ENCODE measurements at places on chromosomes 11 and 22.

DNA sequence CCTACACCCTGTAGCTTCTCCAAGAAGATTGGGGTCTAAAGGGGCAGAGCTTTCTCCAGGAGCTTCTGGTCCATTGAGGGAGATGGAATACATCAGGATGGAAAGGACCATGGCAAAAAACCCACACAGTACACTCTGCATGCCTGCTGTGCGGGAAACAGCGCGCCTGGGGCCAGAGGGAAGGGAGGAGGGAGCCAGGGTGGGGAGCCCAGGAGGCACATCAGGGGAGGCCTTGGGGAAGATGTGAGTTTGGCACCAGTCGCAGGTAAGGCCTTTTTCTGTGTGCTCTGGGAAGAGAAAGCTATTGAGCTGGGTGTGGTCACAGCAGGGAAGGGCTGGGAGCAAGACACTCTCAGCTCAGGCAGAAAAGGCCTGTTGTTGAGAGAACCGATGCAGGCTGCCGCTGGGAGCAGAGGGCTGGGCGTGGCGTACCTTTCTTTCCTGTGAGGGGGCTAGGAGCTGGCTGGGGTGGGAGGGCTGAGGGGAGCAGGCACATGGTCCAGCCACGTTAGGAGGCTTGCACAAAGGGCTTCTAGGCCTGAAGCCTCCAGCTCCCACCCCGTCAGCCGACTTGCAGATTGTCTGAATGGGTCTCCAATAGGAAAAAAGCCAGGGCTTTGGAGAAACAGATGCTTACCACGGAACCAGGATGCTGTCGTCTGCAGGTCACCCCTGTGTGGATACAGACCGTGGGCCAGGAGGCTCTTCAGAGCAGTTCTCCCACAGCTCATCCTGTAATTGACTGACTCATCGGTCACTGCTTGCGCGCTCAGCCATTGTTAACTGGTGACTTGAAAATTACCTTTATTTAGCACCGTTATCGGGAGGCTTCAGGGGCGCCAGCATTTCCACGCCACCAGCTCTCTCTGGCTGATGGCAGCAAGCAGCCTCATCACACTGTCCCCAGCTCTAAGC, 237.3 kb downstream of the ST3GAL4 start:
- DNase-seq = no peak

GRCh38 chr11:64026575-64027205, 9.0 kb upstream of the FLRT1 start:
- DNase-seq = no peak

- DNase-seq = no peak
Measured at GRCh38 chr11:132610791-132611190, 921.5 kb downstream of the OPCML start.

GRCh38 chr11:32030875-32031503, 59.9 kb upstream of the RCN1 start:
- DNase-seq = no peak

GRCh38 chr11:18526521-18527296, at the start of gene TSG101:
TSS of gene TSG101 (minus strand) at chr11:18526942. CDS start at chr11:18526816, 126 bp downstream.
- DNase-seq = peak; percentile 95

DNA sequence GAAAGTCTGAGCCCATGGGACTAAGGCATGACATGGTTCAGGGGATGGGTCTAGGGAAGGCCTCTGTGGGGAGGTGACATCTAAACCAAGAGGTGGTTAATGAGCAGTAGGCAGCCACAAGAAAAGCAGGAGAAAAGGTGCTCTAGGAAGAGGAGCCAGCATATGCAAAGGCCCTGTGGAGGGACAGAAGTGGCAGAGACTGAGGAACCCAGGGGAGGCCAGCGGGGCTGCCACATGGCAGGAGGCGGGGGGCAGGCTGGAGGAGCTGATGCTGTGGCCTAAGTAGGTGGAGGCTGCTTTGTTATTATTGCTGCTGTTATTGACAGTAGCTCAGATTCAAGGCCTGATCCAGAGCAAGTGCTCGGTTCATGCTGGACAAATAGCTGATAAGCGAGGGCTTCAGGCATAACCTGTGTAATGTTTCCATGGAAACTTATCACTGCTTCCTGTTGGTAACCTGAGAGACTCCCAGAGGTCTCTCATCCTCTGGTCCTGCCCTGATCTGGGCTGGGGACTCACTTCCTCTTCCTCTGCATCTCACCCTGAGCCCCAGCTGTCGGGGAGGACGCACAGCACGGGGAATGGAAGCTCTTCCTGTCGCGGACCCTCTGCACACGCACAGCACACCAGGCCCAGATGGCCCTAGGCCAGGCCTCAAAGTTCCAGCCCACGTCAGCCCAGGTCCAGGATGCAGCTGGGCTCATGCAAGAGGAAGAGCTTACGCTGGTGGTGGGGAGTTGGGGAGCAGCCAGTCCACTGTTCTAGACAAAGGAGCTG, 75.2 kb upstream of the TP53I11 start:
- peak; percentile 35 for DNase-seq

GRCh38 chr11:130872102-130872501, 44.2 kb downstream of the SNX19 start:
- no peak for DNase-seq

DNA sequence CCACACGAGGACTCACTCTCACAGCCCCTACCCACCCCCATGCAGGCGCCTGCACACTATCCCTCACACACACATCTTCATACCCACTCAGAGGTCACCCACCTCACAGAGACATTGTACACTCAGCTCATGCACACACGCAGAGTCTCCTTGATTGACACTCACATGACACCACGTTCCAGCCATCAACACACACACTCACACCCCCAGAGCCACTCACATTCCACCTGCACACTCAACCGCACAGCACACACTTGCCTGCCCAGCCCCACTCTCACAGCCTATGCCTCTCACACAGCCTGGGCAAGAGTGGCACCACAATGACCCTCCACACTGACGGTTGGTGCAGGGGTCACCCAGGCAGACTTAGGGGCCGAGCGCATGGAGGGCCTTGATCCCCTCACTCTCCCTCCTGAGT, 2.2 kb downstream of the SPI1 start:
- DNase-seq = no peak

GRCh38 chr11:33656768-33657167, 43.9 kb downstream of the C11orf91 start:
- DNase-seq = peak; percentile 23

DNA sequence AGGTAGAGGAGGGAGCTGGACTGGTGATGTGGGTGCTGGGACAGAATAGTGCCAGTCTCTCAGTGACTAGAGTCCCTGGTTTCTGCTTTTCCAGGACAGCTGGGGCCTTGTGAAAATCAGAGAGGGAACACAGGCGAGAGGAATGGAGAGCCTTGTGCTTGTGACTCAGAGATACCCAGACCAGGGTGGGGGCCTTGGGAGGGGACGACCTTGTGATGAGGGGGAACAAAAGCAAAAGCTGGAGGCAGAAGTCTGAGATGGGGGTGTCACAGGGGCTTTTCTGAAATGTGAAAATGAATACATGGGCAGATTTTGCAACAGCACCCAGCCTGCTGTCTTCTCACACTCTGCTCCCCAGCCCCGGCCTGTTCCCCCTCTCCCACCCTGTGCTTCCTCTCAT, 3.4 kb upstream of the NR1H3 start:
- no peak for DNase-seq

GRCh38 chr22:32920032-32920628, 118.6 kb downstream of the TIMP3 start:
- DNase-seq = no peak

- DNase-seq = no peak
Measured at GRCh38 chr11:17026487-17027082, 12.4 kb upstream of the PLEKHA7 start.

All from GM12865 (cell line).